Bronchial smooth muscle cell (primary cell): ENCODE measurements at places on chromosomes 1 and 21. TPM values are rescaled to one million over a fixed set of nuclear protein-coding genes. Genes with fewer than 3 reads are reported as not detected.

Gene RXFP4
- total RNA-seq, result not detected in 2 replicates

Gene CFHR5
- total RNA-seq, result not detected in 2 replicates

Gene C1orf56
- 1.0 and 1.4 TPM in 2 replicates for total RNA-seq

Gene TIE1
- 0.34 and 0.79 TPM in 2 replicates for total RNA-seq

Gene NPHS2
- total RNA-seq, result not detected in 2 replicates

Gene LYPD8
- total RNA-seq, result not detected in 2 replicates

Gene PCP4L1
- total RNA-seq, result not detected in 2 replicates

Gene NCAM2
- 2.8 and 3.9 TPM in 2 replicates for total RNA-seq

Gene ALPL
- under 0.01 and 11.7 TPM in 2 replicates for total RNA-seq

Gene AXDND1
- total RNA-seq, result 0.43 and 0.79 TPM in 2 replicates

Gene ANKRD45
- total RNA-seq, result 0.34 and 0.79 TPM in 2 replicates

Gene TMEM54
- 27.9 and 55.5 TPM in 2 replicates for total RNA-seq

Gene OR14K1
- total RNA-seq, result not detected in 2 replicates

Gene CLDN17
- total RNA-seq, result not detected in 2 replicates

Gene RXRG
- 1.2 TPM in 1 of 2 replicates, not detected in the other for total RNA-seq

Gene INAVA
- under 0.01 and 0.09 TPM in 2 replicates for total RNA-seq

Gene ZFP69
- total RNA-seq, result 2.1 and 2.5 TPM in 2 replicates

Gene OR2M3
- not detected in 2 replicates for total RNA-seq

Gene TMEM50A
- 72.6 and 121 TPM in 2 replicates for total RNA-seq

Gene LIN28A
- under 0.01 TPM in 1 of 2 replicates, not detected in the other for total RNA-seq

Gene ATP1B1
- total RNA-seq, result 1.1 and 4.7 TPM in 2 replicates

Gene NBPF4
- total RNA-seq, result not detected in 2 replicates

Gene USH2A
- under 0.01 TPM in 1 of 2 replicates, not detected in the other for total RNA-seq

Gene PGLYRP4
- not detected in 2 replicates for total RNA-seq

Gene KCND3
- total RNA-seq, result under 0.01 TPM in 2 replicates

Gene PROX1
- total RNA-seq, result under 0.01 and 0.26 TPM in 2 replicates

Gene KPRP
- not detected in 2 replicates for total RNA-seq

Gene IFI44
- total RNA-seq, result 18.4 and 28.0 TPM in 2 replicates
